Stimulated activated CD4-positive, alpha-beta T cell treated with anti-CD3 and anti-CD28 coated beads, Interleukin-1b, Interleukin-23, amount 100 ng/mL, for 24 hours (primary cell): ENCODE measurements at places on chromosomes 12 and 14.

DNA sequence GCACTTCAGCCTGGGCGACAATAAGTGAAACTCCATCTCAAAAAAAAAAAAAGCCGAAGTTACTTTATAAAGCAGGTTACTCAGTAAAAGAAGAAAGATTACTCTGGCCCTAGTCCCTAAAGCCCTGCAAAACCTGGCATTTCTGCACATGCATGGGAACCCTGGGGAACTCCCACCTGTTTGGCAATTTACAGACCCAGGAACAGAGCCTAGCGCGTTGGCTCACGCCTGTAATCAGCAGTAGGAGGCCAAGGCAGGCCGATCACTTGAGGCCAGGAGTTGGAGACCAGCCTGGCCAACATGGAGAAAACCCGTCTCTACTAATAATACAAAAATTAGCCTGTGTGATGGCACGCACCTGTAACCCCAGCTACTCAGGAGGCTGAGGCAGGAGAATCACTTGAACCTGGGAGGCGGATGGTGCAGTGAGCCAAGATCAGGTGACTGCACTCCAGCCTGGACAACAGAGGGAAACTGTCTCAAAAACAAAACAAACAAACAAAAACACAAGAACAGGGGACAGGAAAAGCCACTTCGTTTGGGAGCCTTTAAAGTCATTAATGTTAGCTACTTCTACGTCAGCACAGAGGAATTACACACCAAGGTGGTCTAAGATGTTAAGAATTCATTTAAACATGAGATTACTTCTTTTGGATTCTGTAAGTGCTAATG, 34.1 kb upstream of the SPTSSA start:
- no peak for DNase-seq

- DNase-seq = no peak
Observed at GRCh38 chr12:2682296-2683251, 112.2 kb upstream of the FKBP4 start.

DNA sequence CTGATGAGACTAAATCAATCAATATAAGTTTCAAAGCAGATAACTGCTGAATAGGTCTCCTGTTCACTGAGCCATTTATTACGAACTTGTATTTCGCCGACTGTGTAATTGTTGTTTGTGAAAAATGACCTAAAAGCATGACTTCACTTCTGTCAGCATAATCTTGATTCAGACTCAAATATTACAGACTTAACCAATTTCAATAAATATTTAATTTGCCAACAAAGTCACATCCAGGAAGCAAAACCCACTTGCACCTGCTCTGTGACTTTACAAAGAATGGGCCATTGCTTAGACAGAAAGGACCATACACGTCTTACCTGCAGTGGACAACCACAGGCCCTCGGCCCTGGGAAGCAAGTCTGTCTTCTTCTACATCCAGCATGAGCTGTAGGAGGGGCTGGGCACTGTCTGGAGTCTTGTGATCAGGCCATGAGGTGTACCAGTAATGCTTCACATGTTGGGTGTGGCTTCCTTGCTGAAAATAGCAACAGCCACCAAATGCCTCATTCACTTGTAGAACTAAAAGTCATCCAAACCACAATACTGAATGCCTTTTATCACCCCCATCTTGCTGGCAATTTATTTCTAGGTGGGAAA, 23.5 kb upstream of the PTPRB start:
- DNase-seq = no peak

DNA sequence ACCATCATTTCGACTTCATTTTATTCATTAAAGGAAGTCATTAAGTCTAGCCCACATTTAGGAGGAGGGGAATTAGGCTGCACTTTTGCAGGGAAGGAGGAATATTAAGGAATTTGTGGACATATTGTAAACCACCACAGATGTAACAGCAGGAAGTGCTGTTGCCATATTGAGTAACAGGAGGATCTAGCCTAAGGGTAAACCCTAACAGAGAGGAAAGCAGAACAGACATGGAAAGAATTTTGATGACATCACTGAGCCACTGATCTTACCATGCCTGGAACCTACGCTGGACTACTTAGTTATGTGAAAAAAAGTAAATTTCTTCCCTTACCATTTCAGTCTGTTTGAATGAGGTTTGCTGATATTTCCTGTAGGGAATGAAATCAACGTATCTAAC, 100.7 kb upstream of the ATF7IP start:
- no peak for DNase-seq

DNA sequence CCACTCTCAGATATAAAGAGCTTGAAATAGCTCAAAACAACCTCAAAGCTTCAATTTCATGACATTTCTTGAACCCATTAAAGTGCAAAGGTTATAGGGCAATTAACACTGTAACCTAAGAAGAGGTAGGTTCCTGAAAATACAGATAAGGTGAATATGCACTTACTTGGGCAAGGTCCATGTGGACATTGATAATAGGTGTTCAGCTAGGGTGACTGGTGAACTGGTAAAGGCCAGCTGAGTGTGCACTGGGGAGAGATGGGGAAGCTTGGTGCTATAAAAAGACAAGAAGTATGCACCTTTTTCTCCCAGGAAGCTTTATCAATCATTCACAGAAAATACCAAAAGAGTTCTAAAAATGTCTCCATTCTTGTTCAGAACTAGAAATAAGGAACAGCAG, 418.6 kb downstream of the SLC16A7 start:
- DNase-seq = no peak

- no peak for DNase-seq
Observed at GRCh38 chr14:64720131-64720576, 15.9 kb downstream of the PLEKHG3 start.

GRCh38 chr12:12582895-12583303, 20.2 kb upstream of the DUSP16 start:
- DNase-seq = no peak

DNA sequence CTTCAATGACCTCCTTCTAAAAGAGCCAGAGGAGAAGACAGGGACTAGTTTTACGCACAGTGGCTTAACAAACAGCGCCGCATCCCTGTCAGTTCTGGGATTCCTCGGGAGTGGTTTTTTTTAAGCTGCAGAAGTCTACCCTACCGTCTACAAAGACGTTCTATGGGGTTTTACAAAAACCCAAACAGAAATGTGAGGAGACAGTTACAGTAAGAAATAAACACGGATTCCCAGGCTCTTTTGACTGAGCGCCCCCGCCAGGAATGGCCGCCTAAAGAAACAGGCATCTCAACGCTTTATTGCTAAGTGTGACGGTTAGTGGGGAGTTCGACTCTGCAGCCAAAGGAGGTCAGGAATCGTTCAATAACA, 484 bp downstream of the ALKBH1 start:
- no peak for DNase-seq

DNA sequence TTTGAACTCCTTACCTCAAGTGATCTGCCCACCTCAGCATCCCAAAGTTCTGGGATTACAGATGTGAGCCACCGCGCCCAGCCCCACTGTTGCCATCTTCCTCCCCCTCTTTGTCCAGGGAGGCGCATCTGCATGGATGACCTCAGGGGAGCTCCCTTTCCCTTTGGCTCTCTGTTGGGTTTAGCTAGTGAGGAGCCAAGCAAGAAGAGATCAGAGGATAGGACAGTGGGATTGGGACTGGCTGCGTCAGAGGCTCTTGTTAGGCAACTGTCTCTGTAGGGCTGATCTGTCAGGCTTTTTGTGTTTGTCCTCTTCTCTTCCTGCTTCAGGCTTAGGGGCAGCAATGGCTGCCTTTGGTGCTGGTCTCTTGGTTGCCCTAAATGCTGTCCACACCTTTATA, 8.5 kb upstream of the IFT81 start:
- DNase-seq = no peak

- no peak for DNase-seq
Observed at GRCh38 chr12:13661005-13661887, 320.2 kb downstream of the GRIN2B start.

DNA sequence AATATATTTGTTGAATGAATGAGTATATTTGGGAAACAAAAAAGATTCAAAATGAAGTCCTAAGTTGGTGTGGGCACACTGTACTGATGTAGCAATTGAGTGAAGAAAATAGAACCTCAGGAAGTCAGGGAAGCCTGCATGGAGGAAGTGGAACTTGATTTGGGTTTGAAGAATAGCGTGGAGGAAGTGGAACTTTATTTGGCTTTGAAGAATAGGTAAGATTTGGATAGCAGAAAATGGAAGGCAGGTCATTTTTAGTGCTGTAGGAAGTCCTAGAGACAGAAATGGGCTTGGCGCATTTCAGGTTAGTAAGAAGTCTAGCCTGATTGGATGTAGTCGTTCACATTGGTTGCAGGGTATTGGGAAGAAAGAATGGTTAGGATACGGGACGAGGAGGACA, 5.4 kb downstream of the C12orf75 start:
- no peak for DNase-seq

GRCh38 chr14:104075530-104076151, 9.9 kb upstream of the ASPG start:
- no peak for DNase-seq

DNA sequence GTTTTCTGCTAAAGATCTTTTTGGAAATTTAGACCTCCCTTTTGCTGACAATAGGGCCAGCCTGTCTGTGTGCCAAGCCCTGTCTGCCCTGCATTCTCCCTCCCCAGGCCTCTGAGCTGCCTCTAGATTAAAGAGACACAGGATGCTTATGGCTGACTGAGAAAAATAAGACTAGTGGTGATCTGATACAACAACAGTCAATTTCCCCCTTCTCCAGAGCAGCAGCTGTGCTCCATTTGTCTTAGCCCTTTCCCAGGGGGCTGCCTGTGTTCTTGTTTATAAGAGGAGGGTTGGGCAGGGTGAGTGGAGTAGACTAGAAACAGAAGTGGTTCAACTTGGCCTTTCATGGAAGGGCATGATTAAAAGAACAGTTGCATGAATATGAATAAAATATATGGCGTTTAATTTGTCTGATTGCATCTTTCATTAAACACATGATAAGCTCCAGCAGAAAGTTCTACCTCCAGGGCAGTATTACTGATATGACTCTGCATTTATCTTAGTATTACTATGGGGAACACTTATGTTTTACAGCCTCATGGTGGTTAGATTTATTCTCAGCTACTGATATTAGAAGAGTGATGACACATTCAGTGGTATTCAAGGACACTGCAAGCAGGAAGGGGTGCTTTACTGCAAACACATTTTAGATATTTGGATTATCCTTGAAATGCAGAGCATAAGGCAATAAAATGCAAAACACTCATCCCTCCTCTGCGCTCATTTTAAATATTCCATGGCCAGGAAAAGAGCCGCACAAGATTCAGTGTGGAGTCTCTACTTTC, 150.2 kb upstream of the CLEC14A start:
- DNase-seq = no peak

DNA sequence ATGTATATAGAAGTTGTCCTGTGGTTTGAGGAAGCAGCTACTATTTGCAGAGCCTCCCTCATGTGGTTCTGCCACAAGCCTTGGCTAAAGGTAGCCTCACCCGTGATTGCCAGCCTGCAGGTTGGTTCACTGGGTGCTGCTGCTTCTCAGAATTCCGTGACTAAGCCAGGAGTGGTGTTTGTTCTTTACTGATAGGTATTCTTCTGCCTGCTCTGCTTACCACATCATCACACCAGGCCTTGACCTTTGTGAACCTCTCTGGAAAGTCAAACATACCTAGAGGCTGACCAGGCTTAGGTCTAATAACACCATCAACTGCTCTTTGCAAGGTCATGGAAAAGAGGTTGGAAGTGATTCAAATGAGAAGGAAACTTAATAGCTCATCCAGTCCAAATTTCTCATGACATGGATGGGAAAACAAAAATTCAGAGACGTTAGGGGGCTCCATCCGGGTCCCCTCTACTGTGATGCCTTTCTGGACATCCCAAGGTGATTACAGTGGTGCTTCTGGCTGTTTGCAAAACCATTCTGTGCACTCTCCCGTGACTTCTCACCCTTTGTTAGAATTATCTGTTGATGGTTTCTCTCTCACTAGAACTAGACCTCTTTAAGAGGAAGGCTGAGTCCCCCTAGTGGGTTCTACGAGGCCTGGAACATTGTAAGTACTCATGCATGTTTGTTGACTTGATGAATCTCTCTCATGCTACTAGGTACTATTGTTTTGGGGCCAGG, 8.5 kb upstream of the SOCS2 start:
- DNase-seq = no peak

- no peak for DNase-seq
Observed at GRCh38 chr14:98900798-98901197, 371.2 kb downstream of the BCL11B start.

- no peak for DNase-seq
Observed at GRCh38 chr12:107066691-107067090, 26.7 kb downstream of the CRY1 start.

GRCh38 chr14:87892763-87893162, 100.2 kb downstream of the GALC start:
- no peak for DNase-seq

DNA sequence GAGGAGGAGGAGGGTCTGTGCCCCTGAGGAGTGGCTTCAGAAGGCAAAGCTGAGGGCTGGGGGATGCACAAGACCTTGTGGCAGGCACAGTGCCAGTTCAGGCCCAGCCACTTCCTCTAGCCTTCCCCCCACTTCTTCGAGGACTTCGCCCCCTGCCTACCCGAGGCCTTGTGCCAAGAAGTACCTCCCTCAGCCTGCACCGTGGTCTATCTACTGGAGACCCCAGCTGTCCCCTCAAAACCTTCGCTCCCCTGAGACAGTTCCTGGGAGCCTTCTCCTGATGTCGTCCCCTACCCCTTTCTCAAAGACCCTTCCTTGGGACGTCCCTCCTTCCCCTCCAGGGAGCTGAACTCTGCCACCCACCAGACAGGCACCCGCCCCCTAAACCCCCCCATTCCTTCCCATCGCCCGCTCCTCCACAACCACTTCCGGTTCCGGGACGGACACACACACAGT, 604 bp downstream of the ZNF384 start:
- DNase-seq = no peak

DNA sequence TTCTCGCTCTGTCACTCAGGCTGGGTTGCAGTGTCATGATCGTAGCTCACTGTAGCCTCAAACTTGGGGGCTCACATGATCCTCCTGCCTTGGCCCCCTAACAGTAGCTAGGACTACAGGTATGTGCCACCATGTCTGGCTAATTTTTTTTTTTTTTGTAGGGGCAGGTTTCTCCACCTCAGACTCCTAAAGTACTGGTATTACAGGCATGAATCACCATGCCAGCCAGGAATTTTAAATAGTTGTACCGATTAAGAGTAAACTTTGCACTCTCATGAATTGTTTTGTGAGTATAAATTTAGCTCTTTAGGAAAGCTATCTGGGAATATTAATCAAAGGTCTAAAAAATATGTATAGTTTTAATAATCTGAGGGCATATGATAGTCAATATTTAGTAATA, 25.5 kb downstream of the YEATS4 start:
- DNase-seq = no peak
